Fibroblast of skin of left biceps (primary cell): ENCODE measurements at places on chromosomes 1 and 21.

GRCh38 chr1:35181790-35182455 is 11.0 kb downstream of the SFPQ start:
- no peak for DNase-seq

GRCh38 chr1:61007534-61008364 is 74.6 kb upstream of the NFIA start:
- no peak for DNase-seq

- DNase-seq = no peak
Measured at GRCh38 chr21:45074048-45074817, at the start of gene ADARB1. TSS of gene ADARB1 (plus strand) at chr21:45074580. CDS start at chr21:45171657, 97,077 bp downstream.

DNA sequence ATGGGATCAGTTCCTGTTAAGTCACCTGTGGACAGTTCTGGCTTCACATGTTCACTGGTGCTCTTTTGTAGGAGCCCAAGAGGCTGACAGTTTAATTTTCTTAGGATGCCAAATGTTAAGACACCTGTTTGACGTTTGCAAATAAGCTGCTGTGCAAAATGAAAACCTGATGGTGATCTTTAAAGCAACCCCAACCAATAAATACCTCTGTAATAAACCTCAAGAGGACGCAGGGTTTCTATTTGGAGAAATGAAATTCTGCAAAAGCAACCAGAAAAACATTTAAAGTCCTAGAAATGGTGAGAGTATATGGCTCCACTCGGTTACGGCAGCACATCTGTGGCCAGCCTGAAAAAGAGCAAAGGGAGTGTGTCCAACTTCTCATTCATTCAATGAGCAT is 5.7 kb upstream of the RHEX start:
- DNase-seq = no peak

GRCh38 chr1:26723013-26723991 is 27.5 kb downstream of the ARID1A start:
- peak; percentile 99 for DNase-seq

GRCh38 chr1:187566354-187566753 is 737.6 kb downstream of the PLA2G4A start:
- peak; percentile 26 for DNase-seq

DNA sequence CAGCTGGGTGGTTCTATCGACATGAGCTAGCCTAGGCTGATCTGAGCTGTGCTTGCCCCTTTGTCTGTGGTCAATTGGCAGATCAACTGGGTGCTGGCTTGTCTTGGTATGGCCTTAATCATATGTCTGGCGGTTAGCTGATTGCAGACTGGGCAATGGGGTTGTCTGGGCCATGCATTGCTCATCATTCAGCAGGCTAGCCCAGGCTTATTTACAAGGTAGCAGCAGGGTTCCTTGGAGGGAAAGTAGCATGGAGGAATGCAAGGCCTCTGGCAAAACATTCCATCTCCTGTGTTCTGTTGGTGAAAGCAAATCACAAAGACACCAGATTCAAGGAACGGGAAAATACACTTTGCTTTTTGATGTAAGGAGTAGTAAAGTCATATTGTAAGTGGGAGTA is 84.0 kb upstream of the IVNS1ABP start:
- no peak for DNase-seq

DNA sequence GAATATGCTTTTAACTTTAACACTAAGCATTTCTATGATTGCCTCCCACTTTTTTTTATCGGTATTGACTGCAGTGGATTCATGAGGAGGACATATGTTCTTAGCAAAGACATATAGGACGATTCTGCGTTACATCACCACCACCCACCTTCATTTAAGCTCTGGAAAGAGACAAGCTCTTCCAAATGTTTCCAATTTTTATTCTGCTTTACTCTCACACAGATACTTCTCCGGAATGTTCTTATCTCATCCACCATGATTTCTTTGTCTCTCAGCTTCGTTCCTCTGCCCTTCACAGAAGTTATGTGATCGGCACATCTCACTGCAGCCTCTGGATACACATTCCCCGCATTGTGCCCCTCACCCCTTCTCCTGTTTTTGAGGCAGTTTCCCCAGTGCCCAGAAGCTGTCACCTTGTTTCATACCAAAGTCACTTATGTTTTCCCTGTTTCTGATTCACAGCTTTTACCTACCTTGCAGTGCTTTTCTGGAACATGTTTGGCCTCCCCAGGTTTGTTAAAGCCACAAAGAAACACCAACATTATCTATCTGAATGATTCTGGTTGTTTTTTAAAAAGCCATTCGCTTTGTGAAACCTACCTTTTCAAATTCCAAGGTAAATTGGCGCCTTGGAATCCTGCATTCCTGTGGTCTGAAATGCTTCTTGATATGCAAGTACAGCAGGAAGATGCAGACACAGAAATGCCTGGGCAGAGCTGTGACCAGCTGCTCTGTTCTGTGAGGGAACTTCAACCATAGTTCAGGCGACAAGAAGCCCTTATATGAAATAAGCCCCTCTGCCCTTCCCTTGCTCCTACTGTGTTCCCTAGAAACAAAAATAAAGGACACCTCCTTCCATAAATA is 1020.2 kb downstream of the TTLL7 start:
- no peak for DNase-seq

DNA sequence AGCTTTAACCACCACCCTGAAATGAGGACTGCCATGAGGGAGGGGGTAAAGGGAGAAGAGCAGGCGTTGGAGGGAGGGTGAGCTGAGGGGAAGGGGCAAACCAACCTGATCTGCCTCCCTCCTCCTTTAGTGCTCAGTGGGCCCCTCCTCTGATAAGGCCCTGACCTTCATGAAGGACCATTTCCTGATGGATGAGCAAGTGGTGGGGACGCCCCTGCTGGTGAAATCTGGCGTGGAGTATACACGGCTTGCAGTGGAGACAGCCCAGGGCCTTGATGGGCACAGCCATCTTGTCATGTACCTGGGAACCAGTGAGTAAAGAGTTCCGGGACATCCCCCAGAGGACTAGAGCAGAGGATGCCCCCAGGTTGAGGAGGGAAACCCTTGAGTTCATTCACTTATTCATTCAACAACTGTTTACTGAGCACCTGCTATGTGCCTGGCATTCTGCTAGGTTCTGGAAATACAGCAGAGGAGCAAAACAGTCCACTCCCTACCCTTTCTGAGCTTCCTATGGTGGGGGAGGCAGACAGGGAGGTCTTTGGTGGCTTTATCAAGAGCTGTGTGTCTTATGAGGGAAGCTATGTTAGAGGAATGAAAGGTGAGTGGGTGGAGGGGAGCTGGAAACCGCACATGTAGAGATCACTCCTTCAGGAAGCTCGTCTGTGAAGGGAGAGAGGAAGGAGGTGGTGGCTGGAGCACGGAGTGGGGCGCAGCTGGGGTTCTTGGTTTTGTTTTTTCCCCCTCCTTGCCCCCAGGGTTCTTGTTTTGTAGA is 19.5 kb downstream of the SEMA4A start:
- no peak for DNase-seq

- DNase-seq = no peak
Measured at GRCh38 chr1:157682710-157683437, 17.7 kb downstream of the FCRL3 start.

DNA sequence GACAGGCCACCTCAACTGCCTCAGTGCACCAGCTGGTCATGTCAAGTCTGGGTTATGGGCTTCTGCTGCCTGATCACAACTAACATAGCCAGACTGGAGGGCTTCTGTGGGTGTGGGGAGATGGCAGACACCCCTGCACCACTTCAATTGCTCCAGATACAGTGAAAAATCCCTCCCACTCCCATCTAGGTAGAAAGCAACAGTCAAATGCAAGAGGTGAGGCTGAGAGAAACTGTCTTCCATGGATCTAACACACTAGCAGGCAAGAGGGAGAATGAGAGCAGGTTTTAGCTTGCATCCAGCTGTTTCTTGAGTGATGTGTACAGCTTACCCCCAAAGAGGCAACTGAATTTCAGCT is 10.8 kb downstream of the KCNA2 start:
- no peak for DNase-seq

- DNase-seq = no peak
Measured at GRCh38 chr1:19651141-19651737, 7.1 kb downstream of the NBL1 start.

DNA sequence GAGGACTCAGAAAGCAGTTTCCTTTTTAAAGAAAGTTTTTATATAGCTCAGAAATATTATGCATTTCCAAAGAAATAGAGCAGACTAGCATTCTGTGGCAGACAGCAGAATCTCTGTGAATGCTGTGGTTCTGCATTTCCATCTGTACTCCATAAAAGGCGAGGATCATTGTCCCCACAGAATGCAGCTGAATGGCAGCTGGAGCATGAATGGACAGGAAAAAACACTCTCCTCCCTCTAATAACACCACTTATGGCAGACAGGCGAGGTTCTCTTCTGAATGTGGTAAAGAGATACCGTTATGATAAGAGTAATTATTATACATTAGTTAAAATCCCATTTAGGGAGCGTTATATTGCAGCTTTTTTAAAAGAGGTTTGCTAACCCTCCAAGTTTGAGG is 81.4 kb upstream of the WLS start:
- no peak for DNase-seq

DNA sequence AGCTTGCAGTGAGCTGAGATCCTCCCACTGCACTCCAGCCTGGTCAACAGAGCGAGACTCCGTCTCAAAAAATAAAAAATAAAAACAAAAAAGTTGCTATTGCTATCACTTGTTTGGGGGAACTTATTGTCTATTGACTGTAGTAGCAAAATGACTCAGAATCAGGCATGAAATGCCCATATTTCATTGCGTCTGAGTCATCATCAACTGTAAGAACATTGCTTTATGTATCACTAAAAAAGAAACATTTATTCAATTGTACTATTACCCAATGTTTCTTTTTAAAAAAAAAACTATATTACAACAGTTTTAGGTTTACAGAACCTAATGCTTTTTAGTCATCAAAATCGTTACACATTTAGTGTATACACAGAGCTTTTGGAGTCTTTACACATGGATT is 91.0 kb upstream of the FMN2 start:
- peak; percentile 31 for DNase-seq

DNA sequence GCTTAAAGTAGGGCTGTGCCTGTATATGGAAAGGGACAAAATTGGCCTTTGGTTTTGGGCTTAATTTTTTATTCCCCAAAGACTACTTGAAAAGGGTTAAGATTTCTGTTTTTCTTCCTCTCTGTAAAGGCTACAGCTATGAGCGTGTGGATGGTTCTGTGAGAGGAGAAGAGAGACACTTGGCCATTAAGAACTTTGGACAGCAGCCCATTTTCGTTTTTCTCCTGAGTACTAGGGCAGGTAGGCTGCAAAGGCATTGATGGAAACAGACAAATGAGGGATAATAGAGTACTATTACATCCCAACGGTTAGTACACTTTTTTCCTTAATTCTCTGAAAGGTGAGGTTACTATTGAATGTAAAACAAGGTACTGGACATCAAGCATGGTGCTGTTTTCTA is 29.6 kb downstream of the CHD1L start:
- DNase-seq = no peak

DNA sequence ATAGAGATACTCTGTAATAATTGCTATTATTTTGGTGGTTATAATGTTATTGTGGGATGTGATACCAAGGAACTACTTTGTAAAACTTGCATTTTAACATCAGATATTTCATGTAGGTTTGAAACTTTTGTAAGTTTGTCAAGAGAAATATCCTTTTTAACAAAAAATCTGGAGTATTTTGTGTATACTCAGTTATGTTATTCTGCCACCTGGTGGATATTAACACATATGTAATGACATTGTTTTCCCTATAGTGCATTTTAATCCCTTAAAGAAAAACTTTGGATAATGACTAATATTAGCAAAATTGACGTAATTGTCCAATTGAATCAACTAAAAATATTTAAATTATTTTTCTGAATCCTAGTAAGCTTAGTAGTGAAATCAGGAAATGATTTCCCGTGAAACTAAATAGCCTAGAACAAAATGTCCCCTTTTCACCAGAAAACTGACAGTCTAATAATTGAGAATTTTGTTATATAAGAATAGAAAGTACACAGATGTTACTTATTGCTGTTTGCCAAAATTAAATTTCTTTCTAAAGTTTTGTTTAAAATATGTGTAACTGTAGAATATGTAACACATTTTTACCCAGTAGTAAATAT is 39.6 kb downstream of the KCTD3 start:
- no peak for DNase-seq

DNA sequence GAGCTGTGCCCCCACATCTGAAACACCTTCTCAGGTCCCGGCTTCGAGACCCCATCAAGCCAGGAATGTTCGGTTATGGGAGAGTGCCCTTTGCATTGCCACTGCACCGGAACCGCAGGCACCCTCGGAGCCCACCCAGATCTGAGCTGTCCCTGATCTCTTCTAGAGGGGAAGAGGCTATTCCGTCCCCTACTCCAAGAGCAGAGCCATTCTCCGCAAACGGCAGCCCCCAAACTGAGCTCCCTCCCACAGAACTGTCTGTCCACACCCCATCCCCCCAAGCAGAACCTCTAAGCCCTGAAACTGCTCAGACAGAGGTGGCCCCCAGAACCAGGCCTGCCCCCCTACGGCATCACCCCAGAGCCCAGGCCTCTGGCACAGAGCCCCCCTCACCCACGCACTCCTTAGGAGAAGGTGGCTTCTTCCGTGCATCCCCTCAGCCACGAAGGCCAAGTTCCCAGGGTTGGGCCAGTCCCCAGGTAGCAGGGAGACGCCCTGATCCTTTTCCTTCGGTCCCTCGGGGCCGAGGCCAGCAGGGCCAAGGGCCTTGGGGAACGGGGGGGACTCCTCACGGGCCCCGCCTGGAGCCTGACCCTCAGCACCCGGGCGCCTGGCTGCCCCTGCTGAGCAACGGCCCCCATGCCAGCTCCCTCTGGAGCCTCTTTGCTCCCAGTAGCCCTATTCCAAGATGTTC is 4.3 kb downstream of the ADAMTSL4 start:
- DNase-seq = no peak

DNA sequence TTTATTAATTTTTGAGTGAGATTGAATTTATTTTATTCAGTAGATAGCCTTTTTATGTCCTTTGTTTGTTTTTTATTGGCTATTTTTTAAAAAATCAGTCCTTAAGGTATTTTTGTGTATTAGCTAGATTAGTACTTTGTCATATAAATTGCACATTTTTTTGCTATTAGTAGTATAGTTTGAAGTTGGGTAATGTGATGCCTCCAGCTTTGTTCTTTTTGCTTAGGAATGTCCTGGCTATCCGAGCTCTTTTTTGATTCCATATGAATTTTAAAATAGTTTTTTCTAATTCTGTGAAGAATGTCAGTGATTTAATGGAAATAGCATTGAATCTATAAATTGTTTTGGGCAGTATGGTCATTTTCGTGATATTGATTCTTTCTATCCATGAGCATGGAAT is 80.4 kb downstream of the MAN1A2 start:
- DNase-seq = no peak

DNA sequence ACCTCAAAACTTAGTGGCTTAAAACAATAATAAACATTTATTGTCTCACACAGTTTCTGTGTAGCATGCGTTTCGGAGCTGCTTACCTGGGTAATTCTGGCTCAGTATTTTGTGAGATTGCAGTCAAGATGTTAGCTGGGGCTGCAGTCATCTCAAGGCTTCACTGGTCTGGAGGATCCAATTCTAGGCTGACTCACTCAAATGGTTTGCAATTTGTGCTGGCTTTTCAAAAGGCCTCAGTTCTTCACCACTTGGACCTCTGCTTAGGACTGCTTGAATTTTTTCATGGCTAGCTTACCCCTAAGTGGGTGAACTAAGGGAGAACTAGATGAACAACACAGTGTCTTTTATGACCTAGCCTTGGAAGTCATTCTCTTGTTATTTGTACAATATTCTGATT is 21.0 kb downstream of the XPR1 start:
- DNase-seq = no peak
